ENCODE measurements at places on chromosomes 6 and 20. TPM values are rescaled to one million over a fixed set of nuclear protein-coding genes. Genes with fewer than 3 reads are reported as not detected.

Gene RXRB
- 35.7 TPM for polyA plus RNA-seq

Gene ZSCAN23
- 0.49 TPM for polyA plus RNA-seq

Gene HUS1B
- polyA plus RNA-seq, result not detected

Gene BCLAF1
- 18.3 TPM for polyA plus RNA-seq

- DNase-seq, result no peak
Measured at GRCh38 chr6:4169028-4169789, 33.8 kb upstream of the ECI2 start.

DNA sequence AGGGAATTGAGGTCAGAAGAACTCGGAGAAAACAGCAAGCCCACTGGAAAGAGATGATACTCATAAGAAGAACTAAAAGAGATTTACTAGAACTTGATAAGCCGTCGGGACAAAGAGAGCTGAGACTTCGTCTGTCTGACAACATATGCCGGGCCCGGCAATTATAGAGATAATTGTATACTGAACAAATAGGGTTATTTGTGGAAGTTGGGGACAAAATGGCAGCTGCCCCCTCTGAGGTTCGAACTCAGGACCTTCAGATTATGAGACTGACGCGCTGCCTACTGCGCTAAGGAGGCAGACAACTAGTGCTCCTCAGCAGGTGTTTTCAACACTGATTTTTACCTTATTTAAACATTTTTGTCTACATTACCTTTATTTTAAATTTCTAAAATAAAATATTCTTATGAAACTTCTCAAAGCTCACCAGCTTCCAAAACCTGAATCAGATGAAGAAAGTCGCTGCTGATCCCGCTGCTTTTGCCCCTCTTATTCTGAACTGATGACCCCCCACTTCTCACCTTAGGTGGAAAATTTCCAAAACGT lies 29.3 kb upstream of the TRIM27 start:
- peak; percentile 61 for DNase-seq

GRCh38 chr6:113762641-113763040 lies 94.5 kb upstream of the MARCKS start:
- no peak for DNase-seq

GRCh38 chr20:4344670-4345069 lies 329.3 kb upstream of the RNF24 start:
- no peak for DNase-seq

DNA sequence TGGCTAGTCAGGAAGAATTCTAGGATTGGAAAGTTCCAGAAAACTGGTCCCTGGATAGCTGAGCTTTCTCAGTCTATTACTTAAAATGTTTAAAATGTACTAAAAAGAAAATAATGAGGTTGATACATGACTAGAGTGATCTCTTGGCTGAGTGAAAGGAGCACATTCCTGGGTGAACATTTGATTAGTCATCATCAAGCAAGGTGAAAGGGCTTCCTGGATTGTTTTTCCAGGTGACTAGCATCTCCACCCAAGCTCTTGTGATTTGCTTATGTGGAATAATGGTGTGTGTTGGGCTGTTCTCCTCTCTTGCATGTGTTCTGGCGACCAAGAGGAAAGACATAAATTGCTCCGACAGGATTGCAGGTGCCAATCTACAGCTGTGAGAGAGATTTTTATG lies 42.9 kb downstream of the PKIB start:
- no peak for DNase-seq

DNA sequence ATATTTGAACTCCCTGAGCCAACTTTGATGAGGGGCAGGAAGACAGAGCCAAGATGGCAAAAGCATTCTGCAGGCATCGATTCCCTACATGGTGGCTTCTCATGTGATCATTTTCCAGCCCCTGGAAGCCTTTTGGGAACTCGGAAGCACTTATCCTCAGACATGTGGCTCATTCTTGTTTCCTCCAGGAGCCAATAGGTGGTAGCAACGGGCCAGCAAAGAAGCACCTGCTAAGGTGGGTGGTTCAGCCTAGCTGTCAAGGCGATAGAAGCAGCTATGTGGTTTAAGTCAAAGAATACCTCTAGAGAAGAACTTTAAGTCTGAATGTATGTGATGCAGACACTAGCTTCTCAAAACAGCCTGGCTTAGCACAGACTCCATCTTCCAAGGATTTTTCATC lies 64.9 kb upstream of the PAX1 start:
- no peak for DNase-seq

GRCh38 chr6:92715991-92716390 lies 703.4 kb downstream of the EPHA7 start:
- DNase-seq, result no peak

- no peak for DNase-seq
Measured at GRCh38 chr6:131898718-131899117, 52.5 kb downstream of the CCN2 start.
